ENCODE measurements at places on chromosomes 11 and 22.
A peak's percentile ranks its signal among the peaks of the same experiment; 100 is the strongest.

DNA sequence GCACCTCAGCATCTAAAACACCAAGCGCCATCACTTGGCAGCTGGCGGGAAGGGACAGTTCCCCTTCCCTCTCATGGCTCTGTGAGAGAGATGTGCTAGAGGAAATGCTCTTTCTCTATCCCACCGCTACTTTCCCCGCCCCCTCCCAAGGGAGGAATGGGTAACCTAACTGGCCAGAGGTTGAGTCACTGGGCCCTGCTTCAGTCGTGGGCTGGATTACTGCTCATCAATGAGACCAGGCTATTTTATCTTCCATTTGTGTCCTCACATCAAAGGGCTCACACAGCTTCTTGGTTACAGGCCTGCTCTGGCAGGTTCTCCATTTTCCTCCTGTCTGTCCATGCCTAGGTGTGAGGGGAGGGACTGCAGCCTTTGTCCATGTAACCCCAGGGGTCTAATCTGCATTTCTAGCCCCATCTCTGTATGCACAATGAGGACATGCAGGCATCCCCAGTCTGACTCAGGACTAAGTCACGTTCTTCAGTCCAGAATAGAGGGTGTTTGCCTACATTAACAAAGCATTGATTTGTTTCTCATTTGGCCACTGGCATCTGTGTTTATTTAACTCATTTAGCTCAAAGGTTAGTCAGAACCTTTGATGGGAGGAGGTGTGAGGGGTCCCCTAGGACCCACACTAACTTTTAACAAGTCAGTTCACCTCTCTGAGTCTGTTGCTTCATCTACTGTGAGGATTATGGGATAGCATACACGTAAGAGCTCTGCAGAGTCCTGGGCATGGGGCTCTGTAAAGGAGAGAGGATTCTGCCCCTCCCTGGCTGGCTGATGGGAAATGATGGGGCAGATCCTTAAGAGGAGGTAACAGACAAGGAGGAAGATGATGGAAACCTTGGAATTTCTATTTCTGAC is 99.1 kb downstream of the XRRA1 start:
- DNase-seq = no peak

GRCh38 chr11:125777309-125777708 is 1.3 kb downstream of the PATE2 start:
- no peak for DNase-seq

- DNase-seq = no peak
Observed at GRCh38 chr22:46813816-46814597, 51.6 kb downstream of the TBC1D22A start.

DNA sequence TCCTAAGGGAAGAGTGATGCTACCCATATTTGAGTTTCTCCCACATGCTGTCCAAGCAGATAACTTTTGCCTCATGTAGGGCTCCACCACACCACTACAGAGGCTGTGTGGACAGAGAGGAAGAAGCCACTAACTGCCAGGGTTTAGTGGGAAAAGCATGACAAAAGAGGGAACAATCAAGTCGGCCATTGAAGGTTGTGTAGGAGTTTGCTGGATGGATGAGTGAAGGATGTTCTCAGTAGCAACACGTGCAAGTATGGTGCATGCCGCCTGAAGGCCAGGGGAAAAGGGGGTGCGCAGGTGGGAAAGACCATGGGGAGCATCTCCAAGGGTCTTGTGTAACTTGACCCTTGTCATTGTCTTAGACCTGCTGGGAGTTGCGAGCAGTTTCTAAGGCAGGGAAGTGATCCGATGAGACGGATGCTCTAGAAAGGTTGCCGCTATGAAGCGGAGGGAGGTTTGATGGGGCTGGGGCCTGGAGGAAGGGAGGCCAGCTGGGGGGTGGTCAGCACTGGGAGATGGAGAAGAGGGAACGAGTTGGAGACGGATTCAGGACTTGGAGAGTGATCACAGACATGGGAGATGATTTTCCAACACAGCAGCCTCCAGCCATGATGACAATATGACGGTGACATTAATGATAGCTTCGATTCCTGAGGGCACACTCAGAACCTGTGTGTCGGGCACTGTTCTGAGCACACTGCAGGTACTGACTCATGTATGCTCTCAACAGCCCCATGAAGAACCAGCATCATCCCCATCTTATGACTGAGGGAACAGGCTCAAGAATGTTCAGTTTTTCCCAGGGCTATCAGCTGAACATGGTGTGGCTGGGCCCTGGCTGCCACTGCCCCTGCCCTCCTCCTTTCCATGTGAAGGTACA is 53.7 kb downstream of the CD6 start:
- no peak for DNase-seq

- DNase-seq = no peak
Observed at GRCh38 chr11:59678118-59678812, 9.4 kb upstream of the PATL1 start.

DNA sequence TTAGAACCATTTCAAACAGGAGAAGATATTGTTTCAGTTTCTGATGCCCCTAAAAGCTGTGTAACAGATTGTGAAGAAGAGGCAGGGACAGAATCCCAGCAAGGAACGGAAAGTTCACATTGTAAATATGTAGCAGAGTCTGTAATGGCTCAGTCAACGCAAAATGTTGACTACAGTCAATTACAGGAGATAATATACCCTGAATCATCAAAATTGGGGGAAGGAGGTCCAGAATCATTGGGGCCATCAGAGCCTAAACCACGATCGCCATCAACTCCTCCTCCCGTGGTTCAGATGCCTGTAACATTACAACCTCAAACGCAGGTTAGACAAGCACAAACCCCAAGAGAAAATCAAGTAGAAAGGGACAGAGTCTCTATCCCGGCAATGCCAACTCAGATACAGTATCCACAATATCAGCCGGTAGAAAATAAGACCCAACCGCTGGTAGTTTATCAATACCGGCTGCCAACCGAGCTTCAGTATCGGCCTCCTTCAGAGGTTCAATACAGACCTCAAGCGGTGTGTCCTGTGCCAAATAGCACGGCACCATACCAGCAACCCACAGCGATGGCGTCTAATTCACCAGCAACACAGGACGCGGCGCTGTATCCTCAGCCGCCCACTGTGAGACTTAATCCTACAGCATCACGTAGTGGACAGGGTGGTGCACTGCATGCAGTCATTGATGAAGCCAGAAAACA is 40.8 kb downstream of the IGLL1 start:
- peak; percentile 87 for DNase-seq

DNA sequence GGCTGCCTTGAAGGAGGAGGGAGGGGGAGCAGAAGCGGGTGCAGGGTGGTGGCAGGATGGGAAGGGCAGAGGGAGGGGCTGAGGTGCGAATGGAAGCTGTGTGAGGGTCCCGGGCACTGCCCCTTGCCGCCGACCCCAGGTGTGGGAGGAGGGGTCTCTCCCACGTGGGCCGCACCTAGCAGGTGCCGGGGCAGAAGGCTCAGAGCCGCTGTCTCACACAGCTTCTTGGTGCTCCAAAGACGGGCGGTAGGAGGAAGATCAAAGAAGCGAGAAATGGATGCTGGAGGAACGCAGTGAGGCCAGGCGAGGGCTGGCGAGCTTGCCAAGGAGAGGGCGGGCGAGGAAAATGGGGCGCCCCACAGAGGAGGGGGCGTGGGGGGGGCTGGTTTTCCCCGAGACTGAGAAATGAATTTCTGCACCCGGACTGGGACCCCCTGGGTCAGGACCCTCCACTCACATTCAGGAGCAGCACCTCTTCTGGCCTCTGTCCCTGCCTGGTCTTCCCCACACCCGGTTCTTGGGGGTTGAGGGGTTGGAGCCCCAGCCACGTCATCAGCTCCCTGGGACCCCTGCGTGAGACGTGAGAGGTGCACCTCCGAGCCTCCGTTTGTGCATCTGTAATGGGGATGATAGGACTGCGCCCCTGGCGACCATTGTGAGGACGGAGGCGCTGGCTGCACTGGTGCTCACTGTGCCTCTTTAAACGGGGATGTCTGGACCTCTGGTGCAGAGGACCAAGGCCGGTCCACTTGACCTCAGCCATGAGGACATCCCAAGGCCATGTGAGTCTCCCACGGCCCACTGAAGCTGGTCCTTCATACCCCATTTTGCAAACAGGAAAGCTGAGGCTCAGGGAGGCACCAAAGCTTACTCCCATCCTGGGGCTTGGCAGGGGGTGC is 16.8 kb downstream of the LSP1 start:
- no peak for DNase-seq

DNA sequence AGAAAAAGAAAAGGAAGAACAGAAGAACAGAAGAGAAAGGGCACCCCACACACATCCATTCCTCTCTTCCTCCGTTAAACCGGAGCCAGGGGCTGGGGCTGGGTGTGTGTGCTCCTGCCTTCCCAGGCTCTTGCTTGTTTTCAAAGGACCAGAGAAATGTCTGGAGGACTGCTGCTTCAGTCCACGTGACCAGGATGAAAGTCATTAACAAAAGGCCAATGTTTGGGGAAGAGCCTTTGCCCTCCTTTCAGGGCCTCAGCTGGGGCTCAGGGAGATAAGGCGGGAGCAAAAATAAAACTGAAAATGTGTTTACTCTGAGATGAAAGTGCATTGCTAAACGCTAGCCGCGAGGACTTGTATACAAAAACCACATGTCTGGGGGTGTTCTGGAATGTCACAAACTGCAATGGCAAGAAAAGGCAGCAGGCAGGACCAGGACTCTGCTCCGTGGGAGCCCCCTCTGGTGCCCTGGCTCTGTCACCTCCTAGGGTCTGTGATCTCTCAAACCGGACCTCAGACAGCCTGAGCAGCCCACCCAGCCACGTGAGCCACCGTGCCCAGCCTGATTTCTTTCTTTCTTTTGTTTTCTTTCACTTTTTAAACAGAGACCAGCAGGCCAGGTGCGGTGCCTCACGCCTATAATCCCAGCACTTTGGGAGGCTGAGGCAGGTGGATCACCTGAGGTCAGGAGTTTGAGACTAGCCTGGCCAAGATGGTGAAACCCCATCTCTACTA is 31.6 kb upstream of the MYH9 start:
- DNase-seq = peak; percentile 50

- DNase-seq = no peak
Observed at GRCh38 chr11:118434553-118435289, 1.6 kb upstream of the KMT2A start.

DNA sequence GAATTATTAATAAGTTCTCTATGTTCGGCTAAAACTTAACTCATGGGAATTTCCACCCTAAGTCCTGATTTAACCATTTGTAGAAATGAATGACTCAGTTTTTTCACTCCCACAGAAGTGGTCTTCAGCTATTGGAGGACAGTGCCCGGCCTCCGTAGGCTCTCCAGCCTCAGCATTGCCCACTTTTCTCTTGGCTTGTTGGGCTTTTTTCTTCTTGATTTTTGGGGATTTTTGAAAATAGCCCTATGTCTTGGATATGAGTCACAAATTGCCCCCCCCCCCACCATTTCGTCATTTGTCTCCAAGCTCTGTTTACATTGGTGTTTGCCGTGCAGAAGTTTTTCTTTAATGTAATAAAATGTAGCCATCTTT is 66.7 kb downstream of the PACS1 start:
- DNase-seq = no peak

- DNase-seq = no peak
Observed at GRCh38 chr11:56152333-56152732, 7.8 kb downstream of the OR8K5 start.

- DNase-seq = no peak
Observed at GRCh38 chr11:102191832-102192231, 81.6 kb downstream of the YAP1 start.
